ENCODE measurements at places on chromosomes 4 and X.

GRCh38 chrX:87805829-87806490 is 288.4 kb downstream of the KLHL4 start:
- no peak overlapping the region for H3K27ac ChIP-seq
- no peaks in the 10 kb centered on the region for H3K27me3 ChIP-seq
- H3K4me3 ChIP-seq = no peak overlapping the region
- H3K36me3 ChIP-seq = no peaks in the 10 kb centered on the region
- no peaks in the 10 kb centered on the region for H3K4me1 ChIP-seq

DNA sequence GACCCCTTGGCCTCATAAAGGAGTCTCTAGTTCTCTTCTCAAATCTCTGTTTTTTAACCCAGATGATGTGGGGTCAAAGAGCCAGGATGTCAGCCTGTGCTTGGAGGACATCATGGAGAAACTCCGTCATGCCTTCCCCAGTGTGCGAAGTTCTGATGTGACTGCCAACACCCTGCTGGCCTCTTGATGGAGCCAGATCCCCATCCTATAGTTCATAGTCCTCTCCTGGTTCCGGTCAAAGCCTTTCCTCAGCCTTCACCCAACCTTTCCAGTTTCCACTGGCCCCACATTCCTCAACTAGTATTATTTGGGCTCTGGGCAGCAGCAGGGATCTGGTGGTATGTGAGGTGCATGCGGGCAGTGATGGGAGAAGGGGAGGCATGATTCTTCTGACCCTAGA is 30.7 kb downstream of the TAF7L start:
- H3K4me3 ChIP-seq = no peak overlapping the region
- H3K4me1 ChIP-seq = no peaks in the 10 kb centered on the region
- no peaks in the 10 kb centered on the region for H3K27me3 ChIP-seq
- DNase-seq = no peak
- no peak overlapping the region for H3K27ac ChIP-seq

- H3K4me1 ChIP-seq = no peaks in the 10 kb centered on the region
- H3K27me3 ChIP-seq = no peaks in the 10 kb centered on the region
- H3K36me3 ChIP-seq = no peaks in the 10 kb centered on the region
- no peak for DNase-seq
- no peak overlapping the region for H3K4me3 ChIP-seq
Measured at GRCh38 chr4:86280246-86280645, 79.6 kb downstream of the MAPK10 start.

DNA sequence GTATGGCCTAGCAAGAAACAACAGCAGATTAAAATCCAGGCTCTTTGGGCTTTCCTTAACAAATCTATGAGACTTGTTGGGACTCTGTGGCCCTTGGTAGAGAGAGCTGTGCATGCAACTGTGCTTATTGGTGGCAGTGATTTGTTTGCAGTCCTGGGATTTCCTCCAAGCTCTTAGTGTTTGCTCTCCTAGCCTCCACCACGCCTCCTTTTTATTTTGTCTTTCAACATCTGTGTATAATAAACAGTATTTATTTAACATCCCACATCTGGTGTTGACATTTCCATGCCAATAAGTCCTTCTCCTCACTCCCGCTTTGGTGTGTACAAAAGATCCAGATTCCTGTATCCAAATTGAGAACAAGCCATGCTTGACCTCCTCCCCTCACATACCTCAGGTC is 3.1 kb downstream of the TNMD start:
- no peak overlapping the region for H3K4me3 ChIP-seq
- no peak for DNase-seq
- H3K36me3 ChIP-seq = no peaks in the 10 kb centered on the region
- no peaks in the 10 kb centered on the region for H3K27me3 ChIP-seq
- no peak overlapping the region for H3K27ac ChIP-seq
- no peaks in the 10 kb centered on the region for H3K4me1 ChIP-seq

DNA sequence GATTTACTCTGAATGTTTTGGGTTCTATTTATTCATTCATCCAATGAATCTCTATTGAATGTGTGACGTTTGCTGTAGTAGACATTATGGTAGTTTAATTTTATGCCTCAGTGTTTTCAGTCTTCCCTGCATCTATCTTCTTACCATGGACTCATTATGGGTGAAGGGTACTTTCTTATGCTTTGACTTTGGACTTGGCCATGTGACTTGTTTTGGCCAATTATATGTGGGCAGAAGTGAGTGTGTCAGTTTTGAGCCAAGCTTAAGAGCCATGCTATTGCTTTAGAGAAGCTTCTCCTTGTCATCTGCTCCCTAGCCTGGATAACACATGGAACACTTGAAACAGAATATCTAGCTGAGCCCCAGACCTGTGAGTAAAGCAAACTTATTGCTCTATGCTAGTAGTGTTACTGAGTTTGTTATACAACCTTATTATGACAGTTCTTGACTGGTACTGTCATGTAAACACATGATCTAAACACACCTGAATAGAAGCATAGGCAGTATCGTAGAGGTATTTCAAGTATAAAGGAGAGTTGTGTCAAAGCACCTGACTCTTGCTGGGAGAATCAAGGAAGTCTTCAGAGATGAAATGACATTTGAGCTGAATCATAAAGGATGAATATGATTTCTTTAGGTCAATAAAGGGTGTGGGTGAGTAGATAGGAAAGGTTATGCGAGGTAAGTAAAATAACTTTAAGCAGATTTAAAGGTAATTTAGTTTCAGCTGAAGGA is 128.4 kb downstream of the NAA11 start:
- no peaks in the 10 kb centered on the region for H3K27me3 ChIP-seq
- DNase-seq = no peak
- H3K4me1 ChIP-seq = no peaks in the 10 kb centered on the region
- H3K4me3 ChIP-seq = no peak overlapping the region
- no peaks in the 10 kb centered on the region for H3K36me3 ChIP-seq

GRCh38 chrX:55109306-55109705 is 20.5 kb downstream of the PAGE2 start:
- DNase-seq = no peak
- no peaks in the 10 kb centered on the region for H3K27me3 ChIP-seq
- H3K36me3 ChIP-seq = no peaks in the 10 kb centered on the region
- no peaks in the 10 kb centered on the region for H3K4me1 ChIP-seq

GRCh38 chrX:6890544-6891261 is 256.8 kb upstream of the STS start:
- no peak overlapping the region for H3K4me3 ChIP-seq
- no peak overlapping the region for H3K27ac ChIP-seq
- DNase-seq = no peak
- no peaks in the 10 kb centered on the region for H3K36me3 ChIP-seq

DNA sequence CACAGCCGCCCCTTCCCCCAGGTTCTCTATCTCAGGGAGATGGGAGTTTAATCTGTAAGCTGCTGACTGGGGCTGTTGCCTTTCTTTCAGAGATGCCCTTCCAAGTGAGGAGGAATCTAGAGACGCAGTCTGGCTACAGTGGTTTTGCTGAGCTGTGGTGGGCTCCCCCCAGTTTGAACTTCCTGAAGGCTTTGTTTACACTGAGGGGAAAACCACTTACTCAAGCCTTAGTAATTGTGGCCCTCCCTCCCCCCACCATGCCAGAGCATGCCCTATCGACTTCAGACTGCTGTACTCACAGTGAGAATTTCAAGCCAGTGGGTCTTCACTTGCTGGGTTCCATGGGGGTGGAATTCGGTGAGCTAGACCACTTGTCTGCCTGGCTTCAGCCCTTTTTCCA is 131.3 kb downstream of the FAAH2 start:
- no peaks in the 10 kb centered on the region for H3K27me3 ChIP-seq
- no peak overlapping the region for H3K27ac ChIP-seq
- peaks cover 3% of the 10 kb centered on the region for H3K36me3 ChIP-seq

DNA sequence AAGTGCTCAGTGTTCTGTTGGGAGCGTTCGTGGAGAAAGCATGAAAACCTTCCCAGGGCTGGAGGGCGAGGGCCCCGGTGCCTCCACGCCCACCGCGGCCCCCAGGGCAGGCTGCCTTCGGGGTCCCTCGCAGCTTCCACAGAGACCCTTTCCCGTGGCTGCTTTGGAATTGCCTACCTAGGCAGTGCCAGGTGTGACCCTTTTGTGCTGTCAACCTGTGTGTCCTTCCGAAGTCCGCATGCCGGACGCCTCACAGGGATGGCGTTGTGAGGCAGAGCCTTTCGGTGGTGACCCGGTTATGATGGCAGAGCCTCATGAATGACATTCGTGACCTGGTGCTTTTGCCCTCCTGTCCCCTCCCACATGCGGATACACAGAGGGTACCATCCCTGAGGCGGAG is 17.4 kb downstream of the TMEM175 start:
- H3K27me3 ChIP-seq = no peaks in the 10 kb centered on the region
- peaks cover 5% of the 10 kb centered on the region for H3K36me3 ChIP-seq
- peaks cover 5% of the 10 kb centered on the region for H3K4me1 ChIP-seq
- no peak for DNase-seq
- H3K4me3 ChIP-seq = no peak overlapping the region

- no peaks in the 10 kb centered on the region for H3K27me3 ChIP-seq
- DNase-seq = no peak
- H3K27ac ChIP-seq = no peak overlapping the region
- H3K36me3 ChIP-seq = no peaks in the 10 kb centered on the region
Measured at GRCh38 chrX:118062817-118063615, 53.6 kb downstream of the KLHL13 start.

- no peaks in the 10 kb centered on the region for H3K27me3 ChIP-seq
- no peak for DNase-seq
- H3K4me1 ChIP-seq = no peaks in the 10 kb centered on the region
- H3K4me3 ChIP-seq = no peak overlapping the region
- no peak overlapping the region for H3K27ac ChIP-seq
- H3K36me3 ChIP-seq = no peaks in the 10 kb centered on the region
Measured at GRCh38 chrX:17440258-17440657, 65.3 kb downstream of the NHS start.

GRCh38 chr4:38842994-38843393 is 13.6 kb downstream of the TLR6 start:
- no peaks in the 10 kb centered on the region for H3K36me3 ChIP-seq
- DNase-seq = no peak
- H3K4me3 ChIP-seq = no peak overlapping the region
- H3K27me3 ChIP-seq = no peaks in the 10 kb centered on the region
- H3K4me1 ChIP-seq = peaks cover 2% of the 10 kb centered on the region

DNA sequence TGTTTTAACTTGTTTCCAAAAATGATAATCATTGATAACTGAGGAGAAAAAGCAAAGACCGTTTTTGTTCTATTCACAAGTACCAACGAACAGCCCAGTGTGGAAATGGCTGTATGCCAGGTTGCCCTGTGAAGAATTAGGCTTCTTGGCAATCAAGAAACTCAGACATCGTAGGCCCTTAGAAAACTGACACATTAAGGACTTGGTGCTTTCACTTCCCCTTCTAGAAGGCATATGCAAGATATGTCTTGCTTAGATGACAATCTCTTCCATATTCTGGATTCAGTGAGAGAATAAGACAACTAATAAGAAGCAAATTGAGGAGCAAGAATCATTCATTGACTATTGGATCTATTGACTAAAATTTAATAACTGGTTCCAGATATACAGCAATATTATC is 56.6 kb downstream of the ANAPC10 start:
- no peak overlapping the region for H3K4me3 ChIP-seq
- H3K27me3 ChIP-seq = no peaks in the 10 kb centered on the region

DNA sequence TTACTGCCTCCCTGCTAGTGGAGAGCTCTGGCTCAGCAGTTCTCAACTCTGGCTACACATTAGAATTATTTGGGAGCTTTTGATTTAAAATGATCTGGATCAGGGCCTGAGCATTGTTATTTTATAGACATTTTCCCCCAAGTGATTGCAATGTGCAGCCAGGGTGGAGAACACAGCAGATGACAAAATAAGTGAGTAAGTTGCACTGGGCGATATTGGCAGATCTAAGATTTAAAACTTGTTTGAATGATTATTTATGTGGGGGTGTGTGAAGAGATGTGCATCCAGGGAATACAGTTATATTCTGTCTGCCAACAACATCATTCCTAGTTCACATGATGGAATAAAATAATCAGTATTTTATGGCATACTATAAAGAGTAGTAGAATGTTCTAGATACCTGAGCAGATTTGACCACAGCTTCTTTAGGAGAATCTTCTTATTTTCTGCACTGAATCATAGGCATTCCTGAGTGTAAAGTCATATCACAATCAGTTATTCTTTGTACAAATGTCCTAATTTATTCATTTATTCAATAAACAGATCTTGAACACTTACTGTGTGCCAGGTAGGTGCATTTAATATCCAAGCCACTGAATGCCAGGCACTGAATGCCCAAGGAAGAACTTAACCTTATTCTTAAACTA is 123.9 kb downstream of the UCHL1 start:
- no peaks in the 10 kb centered on the region for H3K36me3 ChIP-seq
- no peaks in the 10 kb centered on the region for H3K27me3 ChIP-seq
- H3K27ac ChIP-seq = no peak overlapping the region
- H3K4me1 ChIP-seq = no peaks in the 10 kb centered on the region

DNA sequence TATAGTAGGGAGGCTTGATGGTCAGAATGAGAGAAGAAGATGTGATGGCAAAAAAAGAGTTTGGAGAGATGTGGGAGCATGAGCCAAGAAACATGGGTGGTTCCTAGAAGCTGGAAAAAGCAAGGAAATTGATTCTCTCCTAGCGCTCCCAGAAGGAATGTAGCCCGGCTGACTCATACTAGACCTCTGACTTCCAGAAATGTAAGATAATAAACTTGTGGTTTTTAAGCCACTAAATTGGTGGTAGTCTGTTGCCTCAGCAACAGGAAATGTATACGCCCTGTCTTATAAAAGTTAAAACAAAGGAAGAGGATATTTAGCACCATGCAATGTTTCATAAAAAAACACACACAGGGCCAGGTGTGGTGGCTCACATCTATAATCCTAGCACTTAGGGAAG is 182.7 kb upstream of the PCDH7 start:
- no peak for DNase-seq
- no peaks in the 10 kb centered on the region for H3K4me1 ChIP-seq
- no peaks in the 10 kb centered on the region for H3K27me3 ChIP-seq
- no peaks in the 10 kb centered on the region for H3K36me3 ChIP-seq

DNA sequence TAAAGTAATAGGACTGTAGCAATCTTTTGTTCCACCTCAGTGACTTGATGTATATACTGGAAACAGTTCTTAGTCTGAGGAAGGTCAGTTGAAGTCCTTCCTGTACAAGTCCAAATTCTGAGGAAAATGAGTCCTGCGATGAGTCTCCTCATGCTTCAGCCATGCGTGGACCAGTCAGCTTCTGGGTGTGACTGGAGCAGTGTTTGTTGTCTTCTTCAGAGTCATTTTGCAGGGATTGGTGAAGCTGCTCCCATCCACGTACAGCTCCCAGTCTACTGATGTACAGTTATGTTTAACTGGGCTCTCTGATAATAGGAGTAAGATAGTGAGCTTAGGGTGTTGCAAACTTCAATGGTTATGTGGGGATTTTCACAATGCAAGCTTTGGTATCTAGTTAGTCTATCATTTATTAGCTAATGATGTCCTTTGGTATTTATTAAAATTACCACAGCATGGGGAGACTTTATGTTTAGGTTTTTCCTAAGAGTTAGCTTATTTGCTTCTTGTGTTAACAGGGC is 3.4 kb downstream of the UGT2B17 start:
- no peak for DNase-seq
- H3K36me3 ChIP-seq = no peaks in the 10 kb centered on the region
- no peak overlapping the region for H3K4me3 ChIP-seq
- no peak overlapping the region for H3K27ac ChIP-seq

DNA sequence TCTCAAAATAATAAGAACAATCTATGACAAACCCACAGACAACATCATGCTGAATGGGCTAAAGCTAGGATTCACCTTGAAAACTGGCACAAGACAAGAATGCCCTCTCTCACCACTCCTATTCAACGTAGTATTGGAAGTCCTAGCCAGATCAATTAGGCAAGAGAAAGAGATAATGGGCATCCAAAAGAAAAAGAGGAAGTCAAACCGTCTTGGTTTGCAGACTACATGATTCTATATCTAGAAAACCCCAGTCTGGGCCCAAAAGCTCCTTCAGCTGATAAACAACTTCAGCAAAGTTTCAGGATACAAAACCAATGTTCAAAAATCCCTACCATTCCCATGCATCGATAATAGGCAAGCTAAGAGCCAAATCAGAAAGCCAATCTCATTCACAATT is 59.0 kb downstream of the CHM start:
- H3K27me3 ChIP-seq = no peaks in the 10 kb centered on the region
- H3K27ac ChIP-seq = no peak overlapping the region
- no peaks in the 10 kb centered on the region for H3K4me1 ChIP-seq
- H3K36me3 ChIP-seq = no peaks in the 10 kb centered on the region
